ENCODE measurements at places on chromosomes 13 and 19.

DNA sequence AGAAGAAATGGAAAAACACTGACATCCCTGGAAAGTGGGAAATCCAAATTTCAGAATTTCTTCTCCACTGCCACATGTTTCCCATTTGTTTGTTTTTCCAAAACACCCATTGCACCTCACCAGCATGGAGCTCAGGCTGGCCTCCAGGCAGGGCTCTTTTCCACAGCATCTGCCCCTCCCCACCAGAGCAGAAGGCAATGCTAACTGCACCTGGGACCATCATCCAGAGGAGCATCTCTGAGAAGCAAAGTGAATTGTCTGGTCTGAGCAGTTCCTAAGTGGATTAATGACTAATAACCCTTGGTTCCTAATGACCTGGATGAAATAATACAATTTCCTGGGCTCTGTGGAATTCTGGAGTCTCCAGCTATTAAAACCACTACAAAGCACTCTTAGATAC is 8.8 kb upstream of the CYSLTR2 start:
- DNase-seq = no peak

DNA sequence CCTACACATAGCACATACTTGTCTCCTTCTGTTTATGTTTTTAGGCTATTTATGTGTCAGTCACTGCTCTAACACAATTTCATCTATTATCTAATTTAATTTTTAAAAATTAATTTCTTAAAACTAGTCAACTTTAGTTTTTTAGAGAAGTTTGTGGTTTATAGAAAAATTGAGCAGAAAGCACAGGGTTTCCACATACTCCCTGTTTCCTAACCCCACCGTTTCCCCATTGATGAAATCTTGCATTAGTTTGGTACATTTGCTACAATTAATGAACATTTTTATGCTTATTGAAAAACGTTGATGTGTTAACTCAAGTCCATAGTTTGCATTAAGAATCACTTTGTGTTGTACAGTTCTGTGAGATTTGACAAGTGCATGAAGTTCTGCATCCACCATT is 53.5 kb downstream of the TNFSF13B start:
- no peak for DNase-seq

DNA sequence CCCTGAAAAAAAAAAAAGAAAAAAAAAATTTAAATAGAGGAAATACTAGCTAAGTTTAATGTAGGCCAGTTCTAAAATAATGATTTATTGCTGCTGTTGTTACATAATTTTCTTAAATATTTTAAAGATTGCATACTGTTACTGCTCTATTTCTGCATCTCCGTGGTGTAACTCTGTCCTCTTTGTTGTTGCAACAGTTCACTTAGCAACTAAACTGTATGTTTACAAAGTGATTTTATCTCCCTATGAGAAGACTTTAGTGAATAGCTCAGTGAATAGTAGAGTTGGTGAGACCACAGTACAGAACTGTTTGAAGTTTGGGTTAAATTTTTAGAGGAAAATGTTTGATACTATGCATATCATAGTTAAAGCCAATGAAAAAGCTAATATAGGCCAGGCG is 19.4 kb downstream of the BRCA2 start:
- DNase-seq = no peak

DNA sequence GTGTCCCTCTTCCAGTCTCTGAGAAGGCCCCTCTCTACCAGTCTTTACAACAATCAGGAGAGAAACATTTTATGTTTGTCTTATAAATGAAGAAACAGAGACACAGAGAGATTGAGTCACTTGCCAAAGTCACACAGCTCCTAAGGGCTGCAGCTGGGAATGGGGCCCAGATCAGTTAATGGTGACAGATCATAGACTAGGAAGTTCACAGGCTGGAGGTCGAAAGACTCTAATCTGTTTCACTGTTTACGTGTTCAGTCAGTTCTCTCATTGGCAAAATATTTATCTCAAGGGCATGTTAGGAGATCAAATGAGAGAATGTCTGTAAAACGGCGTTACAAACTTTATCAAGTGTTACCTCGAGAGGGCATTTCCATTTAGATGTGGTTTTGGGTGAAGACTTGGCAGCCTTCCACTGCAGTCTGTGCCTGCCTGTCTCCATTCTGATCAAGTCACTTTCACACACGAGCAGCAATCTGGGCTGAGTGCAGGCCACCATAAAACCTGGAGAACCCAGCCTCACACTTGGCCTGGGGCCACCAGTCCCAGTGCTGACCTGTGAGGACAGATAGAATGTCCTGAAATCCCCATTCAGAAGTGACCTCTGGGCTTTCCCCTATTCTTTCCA is 65.1 kb downstream of the SIAH3 start:
- no peak for DNase-seq

DNA sequence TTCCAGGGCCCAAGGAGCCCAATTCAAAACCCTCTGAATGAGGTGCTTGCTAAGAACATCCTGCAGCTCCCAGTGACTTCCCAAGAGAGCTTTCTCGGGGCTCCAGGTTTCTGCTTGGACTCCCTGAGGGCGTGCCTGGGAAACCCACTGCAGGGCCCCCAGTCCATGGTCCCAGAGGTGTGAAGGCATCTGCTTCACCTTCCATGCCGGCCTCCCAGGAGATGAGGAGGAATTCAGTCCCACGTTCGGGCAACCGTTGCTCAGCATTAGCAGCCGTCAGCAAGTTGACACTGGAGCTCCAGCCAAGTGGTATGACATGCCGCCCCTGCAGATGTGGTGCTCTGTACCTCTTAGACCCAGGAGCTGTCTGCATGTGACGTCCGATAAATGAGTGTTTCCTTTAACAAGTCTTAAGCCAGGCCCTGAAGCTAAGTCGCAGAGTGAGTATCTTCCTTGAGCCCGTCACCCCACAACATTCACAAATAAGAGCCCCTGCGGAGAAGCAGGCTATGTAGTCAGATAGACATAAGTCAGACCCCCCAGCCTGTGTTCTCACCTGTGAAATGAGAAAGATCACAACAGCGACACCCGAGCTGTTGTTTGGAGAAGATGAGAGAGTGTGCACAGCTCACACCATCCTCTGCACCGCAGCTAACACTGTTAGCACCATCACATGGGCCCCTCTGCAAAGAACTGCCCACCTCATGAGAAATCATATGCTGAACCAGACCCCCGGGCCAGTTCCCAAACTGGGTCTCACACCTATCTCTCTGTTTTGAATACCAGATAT is 150.3 kb downstream of the KATNAL1 start:
- DNase-seq = no peak

- no peak for DNase-seq
Measured at GRCh38 chr13:113491418-113491883, 940 bp upstream of the DCUN1D2 start.

- no peak for DNase-seq
Measured at GRCh38 chr19:3873151-3873550, 4.3 kb upstream of the ZFR2 start.

- no peak for DNase-seq
Measured at GRCh38 chr19:31351056-31351854, 2.0 kb upstream of the TSHZ3 start.

- no peak for DNase-seq
Measured at GRCh38 chr13:27617881-27618321, 2.4 kb downstream of the LNX2 start.

DNA sequence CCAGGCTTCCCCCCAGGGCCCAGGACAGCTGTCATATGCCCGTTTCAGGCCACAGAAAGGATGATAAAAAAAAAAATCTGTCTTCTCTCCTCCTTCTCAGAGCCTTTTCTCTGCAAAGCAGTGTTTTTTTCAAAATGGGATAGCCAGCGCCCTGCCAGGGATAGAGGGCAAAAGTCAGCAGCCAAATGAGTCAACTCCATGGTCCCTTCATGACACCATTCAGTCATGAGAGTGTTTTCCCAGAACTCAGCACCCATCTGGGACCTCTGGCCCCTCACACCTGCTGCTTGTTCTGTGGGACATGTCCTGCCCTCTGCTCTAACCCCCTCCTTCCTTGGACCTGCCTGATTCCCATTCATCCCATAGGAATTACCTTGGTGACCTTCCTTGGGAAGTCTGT is 95.0 kb downstream of the CYSLTR2 start:
- no peak for DNase-seq

GRCh38 chr13:98184792-98185191 is 7.7 kb upstream of the RNF113B start:
- no peak for DNase-seq

DNA sequence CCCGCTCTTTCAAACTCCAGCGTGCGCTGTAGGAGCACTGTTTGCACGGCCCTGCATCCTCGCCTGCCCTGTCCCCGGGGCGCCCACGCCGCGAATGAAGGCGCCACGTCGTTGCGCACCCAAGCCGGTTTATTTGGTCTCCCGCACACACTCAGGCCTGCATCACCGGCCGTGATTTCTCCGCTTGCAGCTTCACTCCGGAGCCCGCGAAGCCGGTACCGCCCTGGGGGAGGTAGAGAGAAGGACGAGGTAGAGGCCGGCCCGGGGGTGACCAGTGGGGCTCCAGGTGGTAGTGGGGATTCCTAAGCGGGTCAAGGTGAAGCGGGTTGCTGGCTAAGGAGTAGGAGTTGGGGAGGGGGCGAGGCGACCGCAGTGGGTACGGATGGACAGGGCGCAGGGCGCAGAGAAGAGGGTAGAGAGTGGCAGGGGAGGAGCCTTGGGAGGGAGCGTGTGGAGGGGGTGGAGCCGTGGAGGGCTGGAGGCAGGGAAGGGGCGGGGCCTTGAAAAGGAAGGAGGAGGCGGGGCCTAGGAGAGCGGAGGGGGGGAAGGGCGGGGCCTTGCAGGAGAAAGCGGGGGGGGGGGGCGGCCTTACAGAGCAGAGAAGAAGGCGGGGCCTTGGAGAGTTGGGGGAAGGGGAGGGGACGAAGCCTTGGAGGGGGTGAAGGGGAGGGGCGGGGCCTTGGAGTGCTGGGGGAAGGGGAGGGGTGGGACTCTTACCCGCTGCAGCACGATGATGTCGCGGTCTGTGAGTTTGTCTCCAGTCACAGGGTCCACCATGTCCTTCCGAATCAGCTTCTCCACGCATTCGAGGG is 24.6 kb downstream of the NOSIP start:
- DNase-seq = peak; percentile 88

DNA sequence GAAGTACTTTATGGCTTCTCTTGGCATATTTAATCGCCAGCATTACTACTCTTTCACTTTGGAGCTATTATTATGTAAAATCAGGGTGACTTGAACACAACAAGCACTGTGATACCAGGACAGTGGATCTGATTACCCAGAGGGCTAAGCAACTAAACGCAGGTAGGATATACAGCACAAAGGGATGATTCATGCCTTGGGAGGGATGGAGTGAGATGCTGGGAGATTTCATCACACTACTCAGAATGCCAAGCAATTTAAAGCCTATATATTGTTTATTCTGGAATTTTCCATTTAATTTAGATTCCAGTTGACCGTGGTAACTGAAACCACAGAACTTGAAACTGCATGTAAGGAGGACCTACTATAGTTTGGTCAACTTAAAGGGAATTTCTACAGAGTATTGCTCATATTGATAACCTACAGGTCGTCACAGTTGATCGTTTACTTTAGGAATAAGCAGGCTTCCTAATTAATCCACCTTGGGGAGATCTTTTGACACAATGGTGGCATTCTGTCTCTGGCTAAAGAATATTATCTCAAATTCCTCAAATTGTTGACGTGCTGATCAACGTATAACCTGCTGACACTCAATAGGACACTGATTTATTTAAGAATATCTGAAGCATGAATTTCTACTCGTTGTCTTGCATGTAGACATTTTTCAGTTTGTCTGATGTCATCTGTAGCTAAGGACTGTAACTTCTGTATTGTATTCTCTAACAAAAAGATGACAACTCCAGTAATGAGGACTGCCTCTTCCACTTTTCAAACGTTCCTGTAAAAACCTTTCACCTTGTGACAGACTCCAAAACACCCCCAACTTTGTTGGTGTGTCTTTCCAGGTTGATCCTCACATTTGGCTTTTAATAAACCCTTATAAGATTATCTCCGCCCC is 254.2 kb downstream of the GPC5 start:
- DNase-seq = no peak

DNA sequence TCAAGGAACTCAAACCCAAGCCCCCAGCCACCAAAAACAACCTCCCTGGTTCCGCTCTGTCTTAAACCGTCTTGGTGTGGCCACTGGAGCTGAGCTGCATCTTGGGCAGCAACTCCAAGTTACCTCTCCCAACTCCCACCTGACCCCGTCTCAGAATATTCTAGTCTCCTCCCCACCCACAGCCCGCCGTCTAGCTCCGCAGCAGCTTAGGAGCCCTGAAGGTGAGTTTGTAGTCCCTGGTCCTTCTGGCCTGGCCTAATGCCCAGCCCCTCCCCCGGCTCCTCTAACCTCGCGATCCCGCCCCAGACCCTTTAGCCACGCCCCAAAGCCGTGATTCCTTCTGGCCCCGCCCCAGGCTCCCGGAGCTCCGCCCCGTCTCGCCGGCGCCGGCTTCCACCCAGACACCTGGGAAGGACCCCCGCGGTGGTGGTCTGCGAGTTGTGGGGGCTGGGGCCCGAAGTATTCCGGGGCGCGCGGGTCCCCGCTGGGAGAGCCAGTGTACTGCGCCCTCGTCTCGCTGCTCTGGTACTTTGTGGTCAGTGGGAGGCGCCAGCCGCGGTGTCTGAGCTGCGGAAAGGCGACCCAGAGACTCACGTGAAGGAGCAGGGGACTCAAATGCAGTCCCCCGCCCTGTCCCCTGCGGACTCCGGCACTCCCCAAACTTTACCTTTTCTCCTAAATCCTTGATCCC is 2.5 kb upstream of the LHB start:
- peak; percentile 83 for DNase-seq

DNA sequence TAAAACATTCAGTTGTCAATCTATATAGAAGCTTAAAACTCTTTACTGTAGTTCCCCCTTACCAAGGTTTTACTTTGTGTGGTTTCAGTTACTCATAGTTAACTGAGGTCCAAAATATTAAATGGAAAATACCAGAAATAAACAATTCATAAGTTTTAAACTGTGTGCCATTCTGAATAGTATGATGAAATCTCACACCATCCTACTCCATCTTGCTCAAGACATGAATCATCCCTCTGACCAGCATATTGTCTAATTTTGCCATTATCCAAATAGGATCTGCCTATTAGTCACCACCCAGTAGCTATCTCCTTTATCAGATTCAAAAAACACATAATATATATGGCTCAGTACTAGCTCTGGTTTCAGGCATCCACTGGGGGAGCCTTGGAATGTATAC is 22.4 kb downstream of the ZNF571 start:
- no peak for DNase-seq

DNA sequence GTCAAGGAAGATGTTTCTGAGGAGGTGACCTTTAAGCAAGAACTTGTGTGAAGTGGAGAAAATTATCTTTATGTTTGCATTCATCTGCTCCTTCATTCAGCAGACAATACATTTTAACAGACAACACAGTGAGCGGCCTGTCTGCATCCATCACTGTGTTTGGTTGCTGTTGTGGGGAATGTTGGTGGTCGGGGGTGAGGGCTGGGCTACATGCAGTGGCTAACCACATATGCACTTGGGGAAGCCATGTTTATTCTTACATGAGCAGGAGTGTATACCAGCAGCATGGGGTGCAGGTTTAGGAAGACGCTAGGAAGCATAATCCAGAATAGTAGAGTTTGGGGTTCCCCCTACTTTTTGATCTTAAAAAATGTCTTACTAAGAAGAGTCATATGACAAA is 66.4 kb downstream of the DHRS12 start:
- no peak for DNase-seq

GRCh38 chr13:111401151-111401550 is 80.7 kb downstream of the TEX29 start:
- DNase-seq = no peak

GRCh38 chr13:80782441-80782840 is 441.5 kb upstream of the SPRY2 start:
- DNase-seq = no peak

All from stimulated activated CD8-positive, alpha-beta memory T cell treated with anti-CD3 and anti-CD28 coated beads, Interleukin-4, amount 100 ng/mL, for 48 hours (primary cell).